ENCODE measurements at places on chromosomes 2 and 18.

GRCh38 chr2:232229911-232230310 is 148.6 kb upstream of the ALPP start:
- no peak for DNase-seq

DNA sequence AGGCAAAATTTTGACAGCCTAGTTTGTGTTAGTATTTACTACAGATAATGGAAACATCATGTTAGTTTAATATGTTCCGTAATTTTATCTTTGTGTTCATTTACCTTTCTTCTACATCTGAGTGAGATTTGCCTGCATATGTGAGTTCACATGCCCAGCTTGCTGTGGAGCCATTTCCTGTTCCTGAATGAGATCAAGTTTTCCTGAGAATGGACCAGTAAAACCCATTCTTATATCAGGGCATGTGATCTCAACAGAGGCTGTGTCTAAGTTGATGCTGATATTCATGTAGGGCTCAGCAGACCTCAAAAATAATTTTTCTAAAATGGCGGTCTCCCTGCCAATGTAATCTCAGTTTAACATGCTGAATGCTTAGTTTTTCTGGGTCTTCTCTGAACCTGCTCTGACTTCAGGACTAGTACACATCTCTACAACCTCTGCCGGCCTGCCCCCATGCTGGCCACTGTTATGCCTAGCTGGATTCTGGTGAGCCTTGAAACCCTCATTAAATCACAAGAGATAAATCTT is 1.0 kb downstream of the IL1A start:
- DNase-seq, result no peak

GRCh38 chr2:14292964-14293363 is 339.6 kb upstream of the LRATD1 start:
- DNase-seq, result no peak

DNA sequence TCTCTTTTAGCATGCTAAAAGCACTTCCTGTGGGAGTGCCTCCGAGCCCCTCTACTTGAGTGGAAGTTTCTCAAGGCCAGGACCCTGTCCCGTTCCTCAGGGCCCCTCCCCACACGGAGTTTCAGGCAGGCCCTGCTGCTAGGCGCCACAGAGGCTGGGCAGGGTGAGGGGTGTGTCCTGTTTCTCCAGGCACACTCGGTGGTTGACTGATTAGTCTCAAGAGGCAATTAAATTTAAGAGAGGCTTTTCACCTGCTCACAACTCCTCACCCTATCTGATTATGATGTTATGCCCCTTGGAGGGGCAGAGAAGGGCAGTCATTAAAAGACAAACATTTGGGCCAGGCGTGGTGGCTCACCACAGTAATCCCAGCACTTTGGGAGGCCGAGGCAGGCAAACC is 160.8 kb upstream of the HAAO start:
- peak; percentile 47 for DNase-seq

GRCh38 chr2:242034138-242034537 is 164.6 kb downstream of the RTP5 start:
- DNase-seq, result no peak

- DNase-seq, result no peak
These were observed 142.1 kb downstream of the ASXL3 start for GRCh38 chr18:33720133-33720532.

All from NCI-H1436 (cell line).